ENCODE measurements at places on chromosomes 7 and 10.

- no peak for DNase-seq
These were observed 89.2 kb upstream of the MKLN1 start for GRCh38 chr7:131238347-131238931.

DNA sequence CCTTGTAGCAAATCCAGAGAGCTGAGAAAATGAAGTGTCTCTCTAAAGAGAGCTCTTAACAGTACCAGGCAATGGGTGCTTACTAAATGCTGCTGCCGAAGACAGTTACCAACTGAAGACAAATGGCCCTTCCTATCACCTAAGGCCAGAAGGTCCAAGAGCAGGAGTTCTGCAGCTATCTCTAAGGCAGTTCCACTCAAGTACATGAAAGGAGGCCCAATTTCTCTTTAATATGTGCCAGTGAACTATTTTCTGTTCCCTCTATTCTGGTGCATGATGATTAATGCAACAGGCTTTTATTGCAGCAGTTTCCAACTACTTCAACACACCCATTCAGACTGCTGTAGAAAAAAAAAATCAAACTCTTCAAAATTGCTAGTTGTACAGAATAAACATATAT, 122.5 kb downstream of the SLC25A13 start:
- no peak for DNase-seq

GRCh38 chr7:76191783-76192240, 9.9 kb upstream of the SRRM3 start:
- DNase-seq, result no peak

DNA sequence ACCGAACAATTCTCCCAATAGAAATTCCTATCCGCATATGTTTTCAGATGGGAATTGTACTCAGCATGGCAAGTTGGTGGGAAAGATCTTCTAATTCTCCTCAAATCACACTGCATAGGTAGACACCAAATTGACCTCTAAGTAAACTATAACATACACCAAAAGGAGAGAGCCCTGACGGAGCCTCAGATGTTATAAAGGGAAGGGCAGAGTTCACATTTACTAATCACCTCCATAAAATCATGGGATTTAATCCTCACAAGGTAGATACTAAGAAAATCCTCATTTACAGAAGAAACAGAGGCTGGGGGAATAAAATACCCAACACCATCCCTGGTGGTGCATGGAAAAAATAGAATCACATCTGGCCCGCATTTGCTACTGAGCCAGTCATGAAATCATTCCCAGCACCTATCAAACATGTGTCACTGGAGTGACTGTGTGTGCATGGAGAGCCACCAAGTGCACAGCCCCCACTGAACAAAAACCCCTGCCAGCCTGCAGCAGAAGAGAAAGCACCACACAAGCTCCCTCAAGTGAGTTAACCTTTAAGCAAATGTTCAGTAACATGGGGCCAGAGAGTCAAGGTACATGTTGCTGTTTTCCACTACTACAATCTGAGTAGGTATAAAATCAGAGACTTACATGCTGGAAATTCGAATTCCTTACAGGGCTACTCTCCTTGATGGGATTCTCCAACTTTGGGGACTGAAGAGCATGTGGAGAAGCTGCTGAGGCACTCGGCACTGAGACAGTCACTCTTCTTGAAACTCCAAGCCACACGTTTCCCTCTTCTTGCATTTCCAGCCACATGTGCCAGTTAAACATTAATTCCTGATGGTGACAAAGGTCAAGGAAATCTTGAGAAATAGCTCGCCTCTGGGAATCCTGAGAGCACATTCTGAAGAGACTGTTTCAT, at the start of gene DDC:
DDC (minus strand) TSS at position 766 of the 919 bp plus-strand sequence. CDS start 21,320 bp downstream, outside the sequence.
- no peak for DNase-seq

GRCh38 chr10:130363899-130364445, 227.8 kb downstream of the GLRX3 start:
- DNase-seq, result no peak

GRCh38 chr7:75981453-75982305, 12.7 kb downstream of the TMEM120A start:
- no peak for DNase-seq

- no peak for DNase-seq
These were observed 86.4 kb upstream of the SAMD8 start for GRCh38 chr10:75024971-75025523.

- DNase-seq, result no peak
These were observed 55.5 kb downstream of the SLC16A12 start for GRCh38 chr10:89479771-89480446.

DNA sequence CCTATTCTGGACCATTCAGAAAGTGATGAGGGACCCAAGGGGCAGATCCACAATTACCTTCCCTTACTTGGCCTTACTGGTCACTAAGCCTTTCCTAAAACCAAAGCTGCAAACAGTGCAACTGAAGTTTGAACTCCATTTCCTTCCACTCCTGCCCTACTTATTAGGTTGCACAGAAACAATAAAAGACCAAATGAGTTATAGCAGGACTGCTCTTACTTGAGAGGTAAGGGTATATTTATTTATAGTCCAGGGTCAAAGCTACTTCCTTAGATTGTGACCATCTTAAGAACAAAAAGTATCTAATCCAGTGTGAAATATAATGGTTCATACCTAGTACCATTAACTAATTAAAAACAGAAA, 27.0 kb downstream of the CDK6 start:
- no peak for DNase-seq

GRCh38 chr7:111887734-111888133, 318.5 kb downstream of the DOCK4 start:
- no peak for DNase-seq

- DNase-seq, result no peak
These were observed 754.2 kb downstream of the GRID1 start for GRCh38 chr10:85612378-85612775.

GRCh38 chr7:111076205-111076604, 14.7 kb upstream of the LRRN3 start:
- DNase-seq, result no peak

GRCh38 chr10:97075961-97076525, 109.7 kb downstream of the SLIT1 start:
- DNase-seq, result no peak

GRCh38 chr10:100019787-100020141, 10.0 kb upstream of the DNMBP start:
- no peak for DNase-seq

DNA sequence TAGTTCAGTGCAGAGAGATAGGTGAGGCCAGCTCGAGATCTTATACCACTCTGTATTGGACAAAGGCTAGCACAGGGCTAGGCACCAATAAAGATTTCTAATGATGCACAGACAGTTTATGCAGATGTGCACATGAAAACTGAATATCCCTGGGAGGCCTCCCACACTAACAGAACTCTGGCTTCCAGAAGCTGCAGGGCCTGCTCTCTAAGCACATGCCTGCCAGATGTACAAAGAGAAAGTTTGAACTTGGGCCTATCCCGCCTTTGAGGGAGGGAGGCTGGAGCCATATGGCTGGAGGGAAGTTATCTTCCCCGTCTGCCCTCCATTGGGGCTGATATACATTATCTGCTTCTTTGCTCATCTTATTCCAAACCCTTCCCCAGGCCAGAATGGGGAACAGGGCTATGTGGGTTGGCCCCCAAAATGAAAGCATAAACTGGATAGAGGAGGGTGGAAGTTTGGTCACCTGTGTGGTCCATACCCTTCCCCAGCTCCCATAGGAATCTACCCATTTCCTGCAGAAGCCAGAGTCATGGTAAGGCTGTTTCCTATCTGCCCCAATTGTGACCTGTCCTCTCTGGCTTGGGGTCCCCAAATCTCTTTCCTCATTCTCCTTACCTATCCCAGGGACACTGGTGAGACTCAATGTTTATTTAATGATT, 3.8 kb downstream of the KAZALD1 start:
- no peak for DNase-seq
